NCI-H1694 (cell line): ENCODE measurements at places on chromosomes 2 and 18.

GRCh38 chr2:55163274-55163721 is 68.8 kb downstream of the CLHC1 start:
- DNase-seq = no peak

DNA sequence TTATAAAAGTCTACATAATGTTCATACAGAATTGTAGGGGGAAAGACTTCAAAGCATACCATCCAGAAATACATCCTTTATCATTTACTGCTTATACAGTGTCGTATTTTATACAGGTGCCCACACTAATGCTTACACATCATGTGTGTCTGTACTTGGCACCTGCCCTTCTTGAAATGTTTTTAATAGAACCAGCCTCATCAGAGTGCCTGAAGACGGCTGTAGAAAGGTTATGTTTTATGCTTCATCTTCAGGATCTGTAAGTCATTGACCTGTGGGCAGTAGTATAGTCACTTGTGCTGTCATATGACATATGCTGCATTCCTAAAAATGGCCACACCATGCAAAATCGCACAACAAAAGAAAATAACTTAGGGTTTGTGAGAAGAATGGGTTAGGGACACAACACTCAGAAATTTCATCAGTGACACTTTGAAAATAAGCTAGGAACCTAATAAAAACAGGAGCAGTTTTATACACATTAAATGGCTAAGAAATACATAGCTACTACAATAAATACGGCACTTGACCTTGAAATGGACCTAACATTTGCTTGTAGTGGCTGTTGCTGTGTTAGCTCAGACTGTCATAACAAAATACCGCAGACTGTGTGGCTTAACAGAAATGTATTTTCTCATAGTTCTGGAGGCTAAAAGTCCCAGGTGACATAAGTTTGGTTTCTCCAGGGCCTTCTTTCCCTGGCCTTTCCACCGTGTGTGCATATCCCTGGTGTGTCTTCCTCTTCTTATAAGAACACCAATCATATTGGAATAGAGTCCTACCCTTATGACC is 112.6 kb downstream of the CERS6 start:
- DNase-seq = no peak

GRCh38 chr2:34734042-34734441 is 1134.9 kb upstream of the FAM98A start:
- DNase-seq = no peak

DNA sequence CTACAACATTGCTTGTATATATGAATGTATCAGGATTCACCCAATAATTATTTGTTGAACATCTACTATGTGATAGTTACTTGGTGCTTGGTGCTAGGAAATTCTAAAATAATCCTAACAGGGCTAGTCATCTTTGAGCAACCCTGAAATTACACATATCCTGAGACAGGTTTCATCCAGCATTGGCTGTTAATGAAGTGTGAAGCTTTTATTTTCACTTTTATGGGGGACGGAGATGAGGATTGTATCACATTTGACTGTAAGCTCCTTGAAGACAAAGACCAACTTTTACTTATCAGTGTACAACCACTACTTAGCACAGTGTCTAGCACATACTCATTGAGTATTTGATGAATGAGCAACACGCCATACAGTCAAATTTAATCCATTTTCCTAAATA is 6.8 kb upstream of the GALM start:
- DNase-seq = no peak

GRCh38 chr2:85355521-85355920 is 952 bp downstream of the ELMOD3 start:
- no peak for DNase-seq

GRCh38 chr2:170054997-170055396 is 123.0 kb upstream of the MYO3B start:
- no peak for DNase-seq
